ENCODE measurements at places on chromosomes 2 and 18.

DNA sequence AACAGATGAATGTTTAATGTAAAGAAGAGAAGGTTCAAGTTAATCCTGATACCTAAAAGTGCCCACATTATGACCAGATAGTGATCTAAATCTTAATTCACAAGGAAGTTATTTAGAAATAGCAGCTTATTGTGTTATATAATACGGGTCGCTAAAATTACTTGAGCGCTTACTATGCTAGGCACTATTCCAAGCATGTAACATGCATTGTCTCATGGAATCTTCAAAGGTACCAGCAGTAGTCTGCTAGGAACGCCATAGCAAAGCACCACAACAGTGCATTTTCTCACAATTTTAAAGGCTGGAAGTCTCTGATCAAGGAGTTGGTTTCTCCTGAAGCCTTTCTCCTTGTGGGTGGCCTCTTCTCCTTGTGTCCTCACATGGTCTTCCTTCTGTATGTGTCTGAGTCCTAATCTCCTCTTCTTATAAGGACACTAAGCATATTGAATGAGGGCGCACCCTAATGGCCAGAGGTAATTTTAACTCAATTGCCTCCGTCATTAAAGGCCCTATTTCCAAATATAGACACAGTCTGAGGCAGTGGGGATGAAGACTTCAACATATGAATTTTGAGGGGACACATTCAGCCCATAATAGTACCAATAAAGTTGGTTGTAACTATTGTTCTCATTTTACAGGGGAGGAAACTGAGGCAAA lies 118.4 kb downstream of the LRRC30 start:
- no peak for DNase-seq

- DNase-seq, result no peak
Observed at GRCh38 chr2:234076451-234076850, 25.9 kb downstream of the SPP2 start.

- no peak for DNase-seq
Observed at GRCh38 chr2:201950606-201951005, 83.0 kb upstream of the FZD7 start.

GRCh38 chr2:38556006-38556801 lies 46.5 kb downstream of the HNRNPLL start:
- no peak for DNase-seq

Measured in GM12865 (cell line).